NCI-H526 (cell line): ENCODE measurements at places on chromosomes 5 and 9.

DNA sequence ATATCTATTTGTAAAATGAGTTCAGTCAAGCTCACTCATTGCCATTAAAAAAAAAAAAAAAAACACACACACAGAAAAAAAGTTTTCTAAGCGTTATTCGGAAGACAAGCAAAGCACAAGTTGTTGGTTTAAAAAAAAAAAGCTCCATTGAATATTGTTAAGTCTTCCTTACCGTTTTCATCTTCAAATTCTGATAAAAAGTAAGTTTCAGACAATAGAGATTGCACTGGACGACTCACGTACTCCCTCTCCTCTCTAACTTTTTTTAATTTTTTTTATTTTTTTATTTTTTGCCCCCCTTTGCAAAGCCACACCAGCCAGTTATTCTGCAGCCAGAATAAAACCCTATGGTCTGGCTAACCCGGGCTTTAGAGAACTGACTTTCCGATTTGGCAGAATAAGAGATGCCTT, 544 bp downstream of the ADAMTS6 start:
- DNase-seq, result no peak

DNA sequence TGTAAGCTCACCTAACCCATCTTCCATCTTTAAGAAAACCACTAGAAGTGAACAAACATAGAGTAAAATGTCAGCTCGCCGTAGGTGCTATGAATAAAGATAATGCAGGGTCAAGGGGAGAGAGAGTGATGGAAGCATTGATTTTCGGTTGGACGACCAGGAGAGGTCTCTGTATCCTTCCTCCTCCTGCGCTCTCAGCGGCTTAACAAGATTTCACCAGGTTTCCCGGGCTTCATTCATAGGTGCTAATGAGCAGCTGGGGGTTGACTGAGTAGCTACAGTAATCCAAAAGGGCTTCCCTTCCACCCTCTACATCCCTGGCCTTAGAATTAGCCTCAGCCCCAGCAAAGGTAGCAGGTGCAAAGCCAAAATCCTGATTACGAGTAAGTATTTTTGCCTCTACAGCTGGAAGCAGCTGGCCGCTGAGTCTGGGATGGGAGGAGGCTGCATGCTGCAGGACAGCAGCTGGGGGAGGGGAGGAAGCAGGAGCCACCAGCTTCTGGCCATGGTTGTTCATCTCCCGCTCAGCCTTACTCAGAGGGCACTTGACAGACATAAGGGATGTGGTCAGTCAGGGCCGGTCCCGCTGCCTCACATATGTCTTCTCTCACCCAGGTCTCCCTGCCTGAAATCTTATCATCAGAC, 112.0 kb upstream of the IL12B start:
- DNase-seq, result no peak

GRCh38 chr5:9124838-9125237, 421.0 kb downstream of the SEMA5A start:
- no peak for DNase-seq

DNA sequence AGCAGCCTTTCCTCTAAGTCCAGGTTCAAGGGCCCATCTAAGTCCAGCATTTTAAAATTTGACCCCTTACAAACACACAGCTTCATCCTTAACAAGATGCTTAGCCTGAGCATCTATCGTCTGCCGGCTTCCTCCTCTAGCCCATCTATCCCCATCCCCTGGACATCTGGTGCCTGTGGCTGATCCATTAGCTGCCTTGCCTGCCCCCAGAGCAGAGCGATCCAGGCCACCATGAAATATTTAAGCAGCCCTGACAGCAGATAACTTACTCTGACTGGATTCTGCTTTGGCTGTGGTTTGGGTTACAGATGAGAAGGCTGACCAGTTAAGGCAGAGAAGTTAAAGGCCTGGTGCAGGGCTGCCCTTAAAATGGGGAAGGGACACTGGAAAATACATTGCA, 30.9 kb upstream of the CPEB4 start:
- DNase-seq, result no peak

- DNase-seq, result no peak
Measured at GRCh38 chr5:158170534-158170933, 311.6 kb upstream of the CLINT1 start.

- no peak for DNase-seq
Measured at GRCh38 chr9:14434158-14434504, 120.2 kb upstream of the NFIB start.

DNA sequence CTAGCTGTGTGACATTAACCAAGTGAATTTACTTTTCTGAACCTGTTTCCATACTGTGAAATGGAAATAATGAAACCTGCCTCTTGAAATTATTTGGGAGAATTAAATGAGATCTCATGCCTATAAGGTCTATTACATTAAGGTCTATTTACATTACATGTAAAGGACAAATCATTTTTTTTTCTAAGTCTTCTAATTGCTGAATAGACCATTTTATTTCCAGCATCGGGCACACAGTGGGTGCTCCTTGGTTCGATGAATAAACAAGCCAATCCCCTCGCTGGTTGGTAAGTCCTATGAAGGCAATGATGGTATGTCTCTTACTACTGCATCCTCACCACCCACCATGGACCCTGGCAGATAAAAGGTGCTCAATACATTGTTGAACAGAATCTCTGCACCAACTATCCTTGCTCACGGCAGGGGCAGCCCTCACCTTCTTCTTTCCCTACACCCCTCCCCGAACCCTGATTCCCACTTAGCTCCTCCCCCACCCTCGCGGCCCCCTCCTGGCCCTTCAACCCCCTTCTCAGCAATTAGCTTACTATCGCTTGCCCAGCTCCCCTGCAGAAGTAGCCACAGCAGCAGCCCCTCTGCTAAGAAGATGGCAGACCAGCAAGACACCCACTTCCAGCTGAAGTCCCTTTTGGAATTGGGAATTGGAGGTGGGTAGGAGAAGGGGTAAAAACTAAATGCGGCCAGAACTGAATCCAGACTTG, 3.0 kb downstream of the PCDH1 start:
- DNase-seq, result no peak

GRCh38 chr5:59772757-59773156, 120.8 kb downstream of the PDE4D start:
- no peak for DNase-seq

DNA sequence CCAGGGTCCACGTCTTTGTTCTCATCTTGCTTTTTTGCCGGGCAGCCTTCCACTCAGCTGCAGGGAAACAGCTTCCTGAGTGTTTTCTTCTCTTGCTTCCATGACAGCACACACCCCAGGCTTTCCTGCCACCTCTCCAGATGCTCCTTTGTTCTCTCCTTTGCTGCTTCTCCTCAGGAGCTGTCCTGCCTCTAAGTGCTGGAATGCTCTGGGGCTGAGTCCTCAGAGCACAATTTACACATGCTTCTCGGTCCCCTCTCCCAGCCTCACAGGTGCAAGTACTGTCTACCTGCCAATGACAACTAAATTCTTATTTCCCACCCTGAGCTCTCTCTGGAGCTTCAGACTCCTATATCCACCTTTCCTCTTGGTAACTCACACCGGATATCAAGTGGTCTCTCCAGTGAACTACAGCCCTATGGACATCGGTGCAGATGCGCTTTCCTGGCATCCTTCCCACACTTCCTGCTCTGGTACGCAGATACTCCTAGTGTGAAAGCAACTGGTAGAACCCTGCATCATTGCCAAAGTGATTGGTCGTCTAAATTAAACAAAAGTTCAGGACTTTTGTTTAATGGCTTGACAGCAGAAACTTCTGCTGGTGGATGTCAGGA, 13.4 kb upstream of the ACSL6 start:
- DNase-seq, result no peak

GRCh38 chr5:38807570-38808483, 38.0 kb upstream of the OSMR start:
- no peak for DNase-seq

DNA sequence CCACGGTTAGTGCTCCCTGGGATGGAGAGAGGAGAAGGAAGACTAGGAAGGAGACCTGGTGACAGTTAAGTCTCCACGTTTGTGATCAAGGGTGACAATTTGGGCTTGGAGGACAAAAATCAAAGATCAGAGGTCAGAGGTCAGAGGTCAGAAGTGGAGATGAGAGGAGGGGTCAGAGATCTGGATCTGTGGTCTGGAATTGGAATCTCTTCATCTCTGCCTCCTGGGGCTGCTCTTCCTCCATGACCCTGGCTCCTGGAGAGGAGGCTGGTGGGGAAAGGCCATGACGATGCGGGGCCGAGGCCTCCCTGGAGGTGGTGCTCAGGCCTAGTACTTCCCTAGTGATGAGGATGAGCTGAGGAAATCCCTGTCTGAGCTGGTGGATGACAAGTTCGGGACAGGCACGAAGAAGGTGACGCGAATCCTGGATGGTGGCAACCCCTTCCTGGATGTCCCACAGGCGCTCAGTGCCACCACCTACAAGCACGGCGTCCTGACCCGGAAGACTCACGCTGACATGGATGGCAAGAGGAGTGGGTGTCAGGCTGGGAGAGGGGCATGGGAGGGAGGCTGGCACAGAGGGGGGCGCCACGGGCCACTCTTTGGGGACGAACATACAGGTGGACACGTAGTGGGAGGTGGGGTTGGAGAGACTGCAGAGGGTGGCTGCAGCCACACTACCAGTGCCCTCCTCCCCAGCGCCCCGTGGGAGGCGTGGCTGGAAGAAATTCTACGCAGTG, 41.0 kb downstream of the PSD2 start:
- no peak for DNase-seq

DNA sequence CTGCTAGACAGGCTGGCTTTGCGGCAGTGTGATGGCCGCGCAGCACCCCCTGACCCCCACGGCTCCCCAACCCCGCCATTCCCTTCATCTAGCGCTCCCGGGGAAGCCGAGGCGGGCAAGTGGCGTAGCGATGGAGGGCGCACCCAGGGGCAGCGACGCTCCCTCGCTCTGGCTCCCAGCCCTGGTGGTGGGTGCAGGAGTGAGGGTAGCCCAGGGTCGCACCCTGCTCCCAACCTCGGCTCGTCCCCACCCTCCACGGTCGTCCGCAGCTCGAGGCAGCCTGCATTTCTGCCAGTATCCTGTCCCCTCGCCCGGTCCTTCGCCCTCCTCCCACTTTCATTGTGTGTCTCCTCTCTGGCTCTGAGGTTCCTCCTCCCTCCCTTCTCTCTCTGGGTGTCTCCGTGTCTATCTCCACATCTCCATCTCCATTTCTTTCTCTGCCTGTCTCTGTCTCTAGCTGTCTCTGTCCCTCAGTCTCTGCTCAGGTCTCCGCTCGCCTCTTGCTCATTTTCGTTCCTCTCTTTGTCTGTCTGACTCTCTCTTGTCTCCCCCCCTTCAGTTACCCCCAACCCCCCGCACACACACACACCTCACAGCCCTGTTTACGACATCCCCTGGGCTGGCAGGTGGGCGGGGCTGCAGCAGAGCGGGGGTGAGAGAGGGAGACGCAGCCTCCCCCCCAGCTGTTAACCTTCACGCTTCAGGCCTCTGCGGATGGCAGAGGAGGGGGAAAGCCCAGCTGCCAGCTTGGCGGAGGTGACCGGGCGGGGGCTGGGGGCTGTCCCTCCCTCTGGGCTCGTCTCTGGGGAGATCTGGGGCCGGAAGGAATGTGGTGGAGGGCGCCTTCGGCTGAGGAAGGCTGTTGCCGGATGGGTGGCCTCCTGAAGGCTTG, 48.7 kb upstream of the PSD2 start:
- no peak for DNase-seq

DNA sequence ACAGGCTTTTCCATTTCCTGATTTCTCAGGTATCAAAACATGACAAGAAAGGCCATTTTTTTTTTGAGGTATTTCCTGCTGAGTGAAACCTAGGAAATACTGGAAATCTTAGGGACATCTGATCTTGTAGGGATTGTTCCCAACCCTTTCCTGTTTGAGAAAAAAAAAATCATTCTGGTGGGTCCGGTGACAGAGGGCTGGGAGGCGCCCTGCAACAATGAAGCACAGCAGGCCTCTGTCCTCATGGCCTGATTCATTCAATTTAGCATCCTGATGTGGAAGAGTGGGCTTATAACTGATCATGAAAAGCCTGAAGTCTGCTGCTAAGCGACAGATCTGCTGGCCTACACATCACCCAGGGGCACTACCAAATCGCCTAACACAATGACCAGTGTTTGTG, 3.0 kb upstream of the C9orf153 start:
- no peak for DNase-seq

DNA sequence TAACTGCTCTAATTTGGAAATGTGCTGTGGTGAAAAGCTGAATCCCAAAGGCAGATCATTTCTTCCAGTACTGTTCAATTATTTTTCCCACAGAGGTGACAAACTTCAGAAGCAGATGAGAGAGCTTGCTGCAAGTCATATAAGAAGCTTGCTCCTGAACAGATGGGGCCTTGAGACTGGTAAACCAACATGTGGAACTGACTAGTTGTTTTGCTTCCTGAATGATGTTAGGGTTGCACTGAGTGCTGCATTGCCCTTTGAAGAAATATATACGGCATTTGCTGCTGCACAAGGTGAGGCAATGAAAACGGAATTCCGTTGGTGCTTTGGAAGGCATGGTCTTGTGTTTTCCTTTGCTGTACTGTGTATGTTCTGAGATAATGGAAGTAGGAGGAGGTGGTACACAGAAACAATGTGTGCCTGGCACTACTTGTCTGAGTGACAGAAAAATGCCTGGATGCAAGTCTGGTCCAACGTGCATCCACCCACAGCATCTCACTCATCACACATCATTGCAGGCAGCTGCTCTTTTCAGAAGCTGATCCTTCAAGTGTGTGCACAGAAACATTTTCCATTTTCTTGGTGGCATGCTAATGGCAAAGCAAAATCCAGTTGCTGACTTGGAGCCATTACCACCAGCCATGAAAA, 76.9 kb downstream of the ANKH start:
- no peak for DNase-seq

DNA sequence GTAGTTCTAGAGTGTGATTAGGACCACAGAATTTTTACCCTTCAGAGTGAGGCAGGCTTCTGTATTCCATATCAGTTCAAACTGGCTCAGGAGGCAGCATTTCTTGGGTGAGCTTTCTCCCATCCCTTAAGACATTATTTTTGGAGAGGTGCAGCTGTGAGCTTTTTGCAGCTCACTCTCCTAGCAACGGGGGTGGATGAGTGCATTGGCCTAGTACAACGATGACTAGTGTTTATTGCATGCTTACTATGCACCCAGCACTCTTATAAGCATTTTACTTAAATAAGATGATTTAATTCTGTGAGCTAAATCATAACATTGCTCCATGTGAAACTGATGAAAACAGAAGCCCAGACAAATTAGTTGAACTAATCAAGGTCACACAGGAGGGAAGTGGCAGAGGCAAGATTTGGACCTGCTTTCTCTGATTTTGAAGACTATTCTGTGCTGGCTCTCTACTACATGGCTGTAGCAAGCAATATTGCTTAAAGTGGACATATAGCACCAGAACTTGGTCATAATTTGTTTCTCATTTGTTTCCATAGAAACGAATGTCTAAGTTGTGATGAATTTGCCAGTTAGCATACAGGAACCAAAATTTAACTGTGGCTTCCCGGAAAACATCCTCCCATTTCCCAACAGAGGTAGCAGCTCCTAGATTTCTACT, 372.1 kb upstream of the RIOK2 start:
- no peak for DNase-seq

DNA sequence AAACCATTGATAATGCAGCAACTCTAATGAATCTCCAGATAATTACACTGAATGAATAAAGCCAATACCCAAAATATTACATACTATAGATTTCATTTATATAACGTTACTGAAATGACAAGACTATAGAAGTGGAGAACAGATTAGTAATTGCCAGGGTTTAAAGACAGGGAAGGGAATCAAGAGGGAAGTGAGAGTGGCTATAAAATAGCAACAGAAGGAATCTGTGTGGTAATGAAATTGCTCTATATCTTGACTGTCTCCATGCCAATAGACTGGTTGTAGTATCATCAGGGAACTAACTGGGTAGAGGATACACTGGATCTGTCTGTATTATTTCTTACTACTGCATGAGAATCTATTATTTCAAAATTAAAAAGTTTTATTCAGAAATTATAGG, 396.5 kb upstream of the RPS23 start:
- DNase-seq, result no peak

- DNase-seq, result no peak
Measured at GRCh38 chr5:180820788-180821321, 18.2 kb upstream of the MGAT1 start.
